Aorta (tissue), 5 donors: ENCODE measurements at places on chromosomes 11 and 22. TPM values are rescaled to one million over a fixed set of nuclear protein-coding genes. Genes with fewer than 3 reads are reported as not detected.
A peak's percentile ranks its signal among the peaks of the same experiment; 100 is the strongest.

DNA sequence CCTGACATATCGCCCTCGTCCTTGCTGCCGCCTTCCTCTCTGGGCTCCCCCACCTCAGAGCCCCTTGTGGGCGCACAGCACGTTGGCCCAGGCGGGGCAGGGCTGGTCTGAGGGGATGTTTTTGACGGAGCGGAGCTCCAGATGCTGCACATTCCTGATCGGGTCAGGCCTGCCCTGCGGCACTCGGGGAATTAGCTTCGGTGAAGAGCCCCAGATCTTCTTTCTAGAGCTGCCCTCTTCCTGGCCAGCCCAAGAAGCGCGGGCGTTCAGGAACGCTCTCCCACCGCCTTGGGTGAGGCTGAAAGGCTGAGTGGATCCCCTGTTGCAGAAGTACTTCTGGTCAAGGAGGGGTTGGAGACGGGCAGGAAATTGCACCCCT, 12.1 kb downstream of the YPEL4 start:
- DNase-seq: peak; percentile 65

DNA sequence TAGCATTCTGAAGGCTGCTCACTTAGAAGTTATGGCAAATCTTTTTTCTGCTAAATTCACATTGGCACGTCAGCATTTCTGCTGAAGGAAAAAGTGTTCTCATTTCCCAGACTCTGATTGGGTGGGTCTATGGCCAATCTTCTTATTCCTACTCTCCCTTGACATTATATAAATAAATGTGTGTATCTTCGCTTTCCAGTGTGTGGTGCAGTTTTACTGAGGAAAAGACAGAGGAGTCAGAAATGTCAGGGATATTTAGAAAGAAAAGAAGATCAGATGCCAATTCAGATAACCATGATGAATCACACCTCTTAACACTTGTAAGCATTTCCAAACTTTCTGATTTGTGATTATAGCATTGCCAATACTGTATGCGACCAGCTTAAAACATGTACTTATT, 3.2 kb upstream of the BDNF start:
- DNase-seq: no peak

The OR5B21 gene
- not detected for total RNA-seq

DNA sequence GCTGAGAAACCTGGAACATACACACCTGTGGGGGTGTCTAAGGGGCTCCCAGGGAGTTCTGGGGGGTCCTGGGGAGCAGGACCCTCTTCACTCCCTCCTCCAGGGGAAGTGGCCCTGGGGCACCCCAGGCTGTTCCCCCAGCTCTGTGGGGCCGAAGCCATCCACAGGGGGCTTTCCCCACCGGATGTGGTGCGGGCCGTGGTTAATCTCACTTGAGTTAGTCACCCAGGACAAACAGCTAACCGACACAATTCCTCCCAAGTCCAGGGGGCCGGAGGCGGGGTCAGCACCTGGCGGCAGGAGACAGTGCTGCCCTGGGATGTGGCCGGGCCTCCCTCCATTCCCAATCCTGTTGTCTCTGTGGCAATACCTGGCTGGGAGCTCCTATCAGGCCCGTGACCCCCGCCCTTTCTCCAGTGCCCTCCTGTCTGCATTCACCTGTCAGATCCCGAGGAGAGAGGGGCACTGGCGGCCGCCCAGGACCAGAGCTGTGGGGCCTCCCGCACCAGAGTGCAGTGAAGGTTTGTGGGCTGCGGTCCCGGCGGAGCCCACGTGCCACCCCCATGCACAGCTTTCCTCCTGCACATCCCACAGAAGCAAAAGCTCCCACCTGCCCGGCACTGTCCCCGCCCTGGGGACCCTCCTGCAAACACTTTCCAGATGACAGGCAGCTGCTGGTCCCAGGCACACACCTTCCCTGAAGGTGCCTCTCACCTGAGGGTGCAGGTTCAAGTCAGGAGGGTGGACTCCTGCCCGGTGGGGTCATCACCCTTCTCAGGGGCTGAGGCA, 5.2 kb upstream of the MUC5AC start:
- peak; percentile 73 for DNase-seq
